ENCODE measurements at places on chromosomes 2 and 18. TPM values are rescaled to one million over a fixed set of nuclear protein-coding genes. Genes with fewer than 3 reads are reported as not detected.

DNA sequence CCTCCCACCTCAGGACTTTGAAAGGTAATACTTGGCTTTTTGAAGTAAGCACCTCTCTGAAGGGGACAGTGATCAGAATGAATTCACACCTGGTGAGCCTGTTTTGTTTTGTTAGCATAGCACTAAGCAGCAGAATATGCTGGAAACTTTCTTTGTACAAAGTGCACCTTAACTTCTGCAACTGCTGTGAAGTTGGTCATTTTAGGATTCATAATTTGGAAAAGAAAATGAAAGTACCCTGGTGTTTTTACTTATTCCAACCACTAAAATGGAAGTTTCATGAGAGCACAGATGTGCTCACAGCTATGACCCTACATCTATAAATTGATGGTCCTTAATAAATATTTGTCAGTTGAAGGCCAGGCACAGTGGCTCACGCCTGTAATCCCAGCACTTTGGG is 257.8 kb upstream of the STON1 start:
- no peak for DNase-seq

DNA sequence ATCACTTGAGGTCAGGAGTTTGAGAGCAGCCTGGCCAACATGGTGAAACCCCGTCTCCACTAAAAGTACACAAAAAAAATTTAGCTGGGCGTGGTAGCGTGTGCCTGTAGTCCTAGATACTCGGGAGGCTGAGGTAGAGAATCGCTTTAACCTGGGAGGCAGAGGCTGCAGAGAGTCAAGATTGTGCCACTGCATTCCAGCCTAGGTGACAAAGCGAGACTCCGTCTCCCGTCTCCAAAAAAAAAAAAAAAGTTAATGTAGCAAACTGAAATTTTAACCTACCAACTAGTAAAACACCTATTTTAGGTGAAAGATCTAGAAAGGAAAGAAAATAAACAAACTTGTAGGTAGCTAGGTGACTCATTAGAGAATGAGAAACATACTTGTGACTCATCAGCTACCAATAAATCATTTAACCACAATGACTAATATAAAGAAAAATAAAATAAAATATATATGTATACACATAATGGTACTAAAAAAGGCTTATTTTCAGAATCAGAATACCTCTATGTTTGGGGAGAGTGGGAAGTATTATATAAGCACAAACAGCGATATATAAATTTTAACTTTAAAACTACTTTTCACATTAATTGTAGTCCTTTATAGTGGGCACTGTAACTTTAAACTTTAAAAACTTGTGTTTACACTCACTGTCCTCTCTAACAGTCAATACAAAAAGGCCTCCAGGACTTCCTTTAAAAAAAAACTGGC is 36.6 kb downstream of the DARS1 start:
- DNase-seq, result no peak

PCBP1 gene
- total RNA-seq, result 126 TPM

CREG2 gene
- total RNA-seq, result not detected

CXCR1 gene
- 3.1 TPM for total RNA-seq

SYT4 gene
- total RNA-seq, result not detected

DNA sequence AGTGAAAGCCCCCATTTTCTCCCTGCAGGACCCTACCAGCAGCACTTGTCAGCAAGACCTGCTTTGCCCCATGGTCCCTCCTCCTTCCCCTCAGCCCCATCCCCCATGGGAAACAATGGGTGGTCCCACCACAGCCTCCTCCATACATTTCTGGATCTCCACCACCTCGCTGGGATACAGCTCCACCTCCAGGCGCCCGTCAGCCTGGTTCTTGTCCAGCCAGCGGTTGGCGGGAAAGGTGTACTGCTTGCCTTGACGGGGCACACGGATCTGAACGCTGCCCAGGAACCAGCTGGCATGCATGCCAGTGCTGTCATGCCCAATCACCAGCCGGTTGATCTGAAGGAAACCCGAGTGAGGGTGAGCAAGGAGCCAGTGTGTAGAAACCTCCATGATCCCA is 90.9 kb downstream of the LOXHD1 start:
- DNase-seq, result no peak

- DNase-seq, result no peak
These were observed 138.6 kb downstream of the BCL2 start for GRCh38 chr18:63180971-63181376.

DNA sequence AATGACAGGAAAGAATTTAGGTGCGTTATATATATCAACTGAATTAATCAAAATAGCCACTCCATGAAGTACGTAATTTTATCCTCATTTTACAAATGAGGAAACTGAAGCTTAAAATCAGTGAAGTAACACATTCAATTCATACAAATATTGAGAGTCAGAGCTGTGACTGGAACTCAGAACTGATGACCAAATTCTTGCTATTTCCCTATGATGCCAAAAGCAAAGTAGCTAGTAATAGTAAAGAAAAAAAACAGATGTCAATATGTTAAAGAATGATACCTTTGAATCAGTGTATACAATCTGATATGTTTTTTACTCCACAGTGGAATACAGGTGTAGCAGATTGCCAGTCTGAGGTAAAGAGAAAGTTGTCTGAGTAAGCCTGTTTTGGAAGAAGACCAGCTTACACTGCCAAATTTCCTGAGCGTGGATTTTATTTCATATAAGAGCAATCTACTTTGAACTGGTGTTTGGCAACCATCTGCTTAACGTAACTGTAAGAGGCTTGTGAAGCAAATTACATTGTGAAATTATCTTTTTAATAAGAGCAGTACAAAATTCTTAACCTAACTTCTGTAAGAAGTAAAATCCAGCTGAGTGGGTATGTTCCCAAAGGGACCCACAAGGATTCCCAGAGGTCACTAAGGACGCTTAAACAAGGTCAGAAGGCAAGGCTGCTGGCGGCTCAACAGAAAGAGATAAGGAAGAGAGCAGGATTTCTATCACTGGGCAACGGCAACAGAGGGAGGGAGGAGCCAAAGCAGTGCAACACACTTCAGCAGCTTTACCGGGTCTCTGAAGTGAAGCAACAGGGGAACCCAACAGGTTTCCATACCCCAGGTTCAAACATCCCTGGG is 85.6 kb downstream of the IKZF2 start:
- peak; percentile 41 for DNase-seq

GRCh38 chr2:42117923-42118753 is 51.0 kb upstream of the EML4 start:
- DNase-seq, result no peak

DNA sequence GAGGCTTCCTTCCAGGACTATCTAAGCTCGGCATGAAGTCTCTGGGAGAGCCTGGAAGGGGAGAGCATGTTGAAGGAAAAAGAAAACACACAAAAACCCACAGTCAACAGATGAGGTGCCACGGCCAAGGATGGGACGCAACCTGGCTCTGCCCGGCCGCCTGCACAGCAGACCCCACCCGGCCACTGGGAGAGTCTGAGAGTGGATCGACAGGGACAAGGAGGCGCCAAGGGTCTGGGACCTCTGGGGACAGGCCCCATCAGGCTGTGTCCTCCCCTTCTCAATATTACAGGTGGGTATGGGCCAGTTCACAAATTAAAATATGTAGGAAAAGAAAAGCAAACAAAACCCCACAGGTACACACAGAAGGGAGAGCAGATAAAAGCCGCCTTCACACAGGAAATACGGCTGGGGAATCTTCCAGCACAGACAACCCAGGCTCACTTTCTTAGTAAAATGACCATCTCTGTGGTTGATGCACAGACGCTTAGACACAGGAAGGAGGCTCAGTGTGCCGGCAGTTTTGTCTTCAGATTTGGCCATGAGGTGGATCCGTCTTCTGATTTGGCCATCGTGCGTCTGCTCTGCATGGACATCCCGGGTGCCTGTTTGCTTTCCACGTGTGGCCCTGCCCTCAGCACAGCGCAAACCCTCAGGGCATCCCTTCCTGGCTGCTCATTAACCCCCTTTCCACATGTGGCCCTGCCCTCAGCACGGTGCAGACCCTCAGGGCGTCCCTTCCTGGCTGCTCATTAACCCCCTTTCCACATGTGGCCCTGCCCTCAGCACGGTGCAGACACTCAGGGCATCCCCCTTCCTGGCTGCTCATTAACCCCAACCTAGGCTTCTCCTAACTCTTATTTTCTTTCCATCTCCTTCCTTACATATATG is 138.4 kb downstream of the EIPR1 start:
- DNase-seq, result no peak

DPY30 gene
- total RNA-seq, result 10.1 TPM

- no peak for DNase-seq
These were observed 1.4 kb downstream of the IL36RN start for GRCh38 chr2:113060396-113060795.

DNA sequence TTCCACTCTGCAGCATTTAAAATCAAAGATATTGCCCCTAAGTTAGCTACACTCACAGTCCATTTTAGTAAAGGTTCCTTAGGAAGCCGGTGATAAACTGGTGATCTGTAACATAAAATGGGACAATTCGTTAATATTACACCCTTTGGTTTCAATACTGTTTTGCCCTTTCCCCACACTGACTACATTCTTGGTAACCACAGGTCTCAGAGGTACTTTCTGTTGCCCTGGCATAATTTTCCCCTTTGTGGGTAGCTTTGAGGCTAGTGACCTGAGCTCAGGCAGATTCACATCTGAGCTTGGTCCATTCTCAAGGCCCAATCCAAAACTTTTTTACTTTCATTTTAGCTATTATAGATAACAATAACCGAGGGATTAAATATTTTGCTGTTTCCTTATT is 32.9 kb upstream of the CSRNP3 start:
- DNase-seq, result no peak

EGR4 gene
- not detected for total RNA-seq

DNA sequence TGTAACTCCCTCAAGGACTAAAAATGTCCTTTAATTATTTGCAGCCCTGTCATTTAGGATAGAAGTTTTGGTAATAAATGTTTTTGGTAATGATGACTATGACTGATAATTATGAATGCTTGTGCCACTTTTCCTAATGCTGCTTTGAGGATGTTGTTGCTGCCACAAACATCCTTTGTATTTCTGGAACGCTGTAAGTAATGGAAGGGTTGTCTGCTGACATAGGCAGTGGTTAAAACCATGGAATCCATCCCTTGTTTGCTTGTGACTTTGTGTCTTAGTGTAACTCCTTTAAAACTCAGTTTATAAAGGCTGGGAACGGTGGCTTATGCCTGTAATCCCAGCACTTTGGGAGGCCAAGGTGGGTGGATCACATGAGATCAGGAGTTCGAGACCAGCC is 19.8 kb upstream of the LPIN2 start:
- no peak for DNase-seq

DNA sequence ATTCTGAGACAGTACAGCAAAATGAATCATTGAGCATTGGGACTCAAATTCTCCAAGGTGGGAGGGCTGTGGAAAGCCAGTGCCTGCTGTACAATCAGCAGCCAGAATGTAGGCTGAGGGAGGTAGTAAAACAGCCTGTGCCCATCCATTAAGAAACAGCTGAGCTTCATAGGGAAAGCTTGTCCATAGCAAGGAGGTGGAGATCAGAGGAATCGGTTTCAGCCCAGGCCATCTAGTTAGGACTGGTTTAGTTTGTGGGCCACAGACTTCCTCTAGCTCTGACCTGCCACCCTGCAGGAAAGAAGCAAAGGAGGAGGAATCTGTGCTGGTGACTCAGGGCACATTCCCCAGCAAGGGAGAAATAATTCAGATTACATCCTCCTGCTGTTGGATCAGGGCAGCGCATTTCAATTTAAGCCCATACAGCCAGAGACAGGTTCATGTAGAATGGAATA is 333.4 kb downstream of the SETBP1 start:
- no peak for DNase-seq

WNT6 gene
- total RNA-seq, result 4.2 TPM

TMEM178A gene
- 10.5 TPM for total RNA-seq
